ENCODE measurements at places on chromosomes 16 and 17. TPM values are rescaled to one million over a fixed set of nuclear protein-coding genes. Genes with fewer than 3 reads are reported as not detected.

DNA sequence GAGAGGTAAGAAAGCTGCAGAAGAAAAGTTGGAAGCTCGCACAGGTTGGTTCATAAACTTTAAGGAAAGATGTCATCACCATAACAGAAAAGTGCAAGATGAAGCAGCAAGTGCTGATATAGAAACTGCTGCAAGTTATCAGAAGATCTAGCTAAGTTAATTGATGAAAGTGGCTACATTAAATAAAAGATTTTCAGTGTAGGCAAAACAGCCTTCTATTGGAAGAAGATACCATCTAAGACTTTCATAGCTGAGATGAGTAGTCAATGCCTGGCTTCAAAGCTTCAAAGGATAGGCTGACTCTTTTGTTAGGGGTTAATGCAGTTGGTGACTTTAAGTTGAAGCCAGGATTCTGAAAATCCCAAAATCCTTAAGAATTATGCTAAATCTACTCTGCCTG lies 24.0 kb downstream of the CYLD start:
- DNase-seq = no peak

DNA sequence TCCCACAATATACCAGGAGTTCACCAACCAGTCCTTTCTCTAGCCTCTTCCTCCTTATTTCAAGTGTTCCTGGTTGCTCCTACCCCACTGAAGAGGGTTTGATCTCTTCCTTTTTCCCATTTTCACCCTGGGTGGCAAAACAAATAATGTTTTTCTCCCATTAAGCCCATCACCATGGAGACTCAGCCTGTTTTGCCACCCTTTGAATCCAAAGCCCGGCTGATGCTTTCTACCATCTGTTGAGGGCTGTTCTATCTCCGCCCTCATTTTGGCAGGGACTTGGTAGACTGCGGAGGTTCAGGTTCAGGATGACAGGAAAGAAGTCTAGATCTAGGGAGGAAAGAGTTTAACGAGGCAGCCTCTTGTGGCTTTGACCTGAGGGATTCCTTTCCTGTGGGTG lies 2.6 kb downstream of the DNAH2 start:
- no peak for DNase-seq

WFDC1 gene
- not detected for total RNA-seq

GRCh38 chr16:65524997-65525396 lies 403.1 kb upstream of the CDH11 start:
- DNase-seq = peak; percentile 100

DNA sequence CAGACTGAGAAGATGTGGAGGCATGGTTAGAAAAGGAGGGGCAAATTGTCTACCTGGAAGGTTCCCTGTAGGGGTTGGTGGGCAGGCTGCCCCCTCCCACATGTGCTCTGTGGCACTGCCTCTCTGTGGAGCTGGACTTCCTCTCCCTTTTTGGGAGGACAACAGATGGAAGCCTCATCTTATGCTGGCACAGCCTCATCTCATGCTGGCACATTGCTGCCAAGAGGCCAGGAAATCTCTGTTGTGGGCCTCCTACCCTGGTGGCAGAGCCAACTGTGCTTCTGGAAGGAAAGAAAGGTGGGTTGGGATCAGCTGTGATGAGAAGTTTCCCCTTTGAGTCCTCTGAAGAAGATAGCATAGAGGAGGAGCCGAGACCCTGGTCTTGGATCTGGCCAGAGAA lies 19.7 kb upstream of the BRD7 start:
- DNase-seq = no peak

DNA sequence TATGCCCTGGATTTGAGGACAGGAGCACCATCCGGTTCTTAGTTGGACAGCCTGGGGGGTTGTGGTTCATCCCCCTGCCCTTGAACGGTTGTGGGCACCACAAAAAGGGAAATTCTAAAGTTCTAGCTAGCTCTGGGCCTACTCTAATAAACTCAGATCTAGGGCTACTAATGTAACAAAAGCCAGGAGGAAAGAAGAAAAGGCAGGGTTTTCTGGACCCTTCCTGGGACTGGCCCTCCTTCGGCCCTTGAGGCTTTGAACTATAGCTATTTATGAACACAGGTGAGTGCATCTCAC lies 15.1 kb downstream of the ETV4 start:
- no peak for DNase-seq

PPY gene
- not detected for total RNA-seq

- DNase-seq = no peak
Measured at GRCh38 chr16:64762211-64762610, 359.7 kb downstream of the CDH11 start.

All from astrocyte (in vitro differentiated cells and primary cell).